Right lung (tissue), 10 donors: ENCODE measurements at places on chromosomes 2 and 18.

DNA sequence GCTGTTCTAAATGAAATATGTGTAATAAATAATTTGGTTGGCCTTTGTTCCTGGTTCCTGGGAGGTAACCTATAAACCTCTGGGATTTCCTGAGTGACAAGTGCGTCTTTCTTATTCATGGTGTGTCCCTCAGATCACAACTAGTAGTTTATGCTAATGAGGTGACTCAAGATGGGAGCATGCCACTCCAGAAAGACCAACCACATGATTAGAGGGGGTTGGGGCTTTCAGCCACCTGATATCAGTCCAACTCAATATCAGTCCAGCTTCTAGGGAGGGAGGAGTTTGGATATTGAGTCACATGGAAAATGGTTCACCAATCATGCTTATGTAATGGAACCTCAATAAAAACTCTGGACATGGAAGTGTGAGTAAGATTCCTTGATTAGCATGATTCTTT, 96.6 kb downstream of the QPCT start:
- DNase-seq, result no peak

- no peak for DNase-seq
Measured at GRCh38 chr2:11458753-11459152, 7.2 kb downstream of the E2F6 start.

GRCh38 chr18:80147037-80147417, 38.0 kb downstream of the ADNP2 start:
- DNase-seq, result no peak

GRCh38 chr2:95054016-95054415, 28.5 kb downstream of the MAL start:
- no peak for DNase-seq

- no peak for DNase-seq
Measured at GRCh38 chr2:12616456-12617156, 100.1 kb upstream of the TRIB2 start.

- DNase-seq, result no peak
Measured at GRCh38 chr2:160534996-160535395, 41.4 kb upstream of the RBMS1 start.

GRCh38 chr18:30676053-30676480, 366.5 kb downstream of the DSC3 start:
- DNase-seq, result no peak

DNA sequence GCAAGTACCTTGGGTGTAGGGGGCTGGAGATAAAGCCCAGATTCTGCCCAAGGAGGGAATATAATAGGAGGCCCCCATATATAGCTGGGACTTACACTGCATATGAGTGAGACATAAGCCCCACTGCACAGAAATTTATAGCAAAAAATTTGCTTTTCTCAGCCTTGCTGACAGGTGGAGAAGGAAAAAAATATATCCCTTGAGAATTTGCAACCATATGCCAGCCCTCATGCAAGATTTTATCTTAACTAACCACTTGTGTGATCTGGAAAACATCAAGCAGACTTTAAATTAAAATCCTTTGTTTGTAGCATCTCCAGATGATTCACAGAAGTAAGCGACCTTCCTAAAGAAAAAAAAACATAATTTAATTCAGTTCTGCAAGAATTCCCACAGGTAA, 288.2 kb downstream of the BCL2 start:
- no peak for DNase-seq

GRCh38 chr2:235538144-235538639, 44.3 kb downstream of the AGAP1 start:
- DNase-seq, result no peak

DNA sequence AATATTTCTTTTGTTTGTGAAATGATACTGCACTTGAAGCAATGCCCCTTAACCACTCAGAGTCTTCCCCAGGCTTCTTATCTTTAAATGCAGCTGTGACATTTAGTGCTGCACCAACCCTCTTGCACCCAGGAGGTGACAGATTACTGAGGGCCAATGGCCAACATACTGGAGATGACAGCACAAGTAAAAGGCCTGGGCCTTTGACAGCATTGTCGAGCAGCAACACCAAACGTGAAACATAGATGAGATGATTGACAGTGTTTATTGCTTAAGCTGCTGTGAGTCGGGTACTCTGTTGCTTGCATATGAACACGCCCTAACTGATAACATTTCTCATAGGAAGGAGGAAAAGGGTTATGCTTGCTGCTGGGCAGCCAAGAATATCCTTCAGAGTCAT, 80.3 kb downstream of the THNSL2 start:
- no peak for DNase-seq

GRCh38 chr2:163682695-163683094, 53.1 kb downstream of the FIGN start:
- no peak for DNase-seq

- no peak for DNase-seq
Measured at GRCh38 chr18:2186967-2187366, 384.3 kb downstream of the METTL4 start.

DNA sequence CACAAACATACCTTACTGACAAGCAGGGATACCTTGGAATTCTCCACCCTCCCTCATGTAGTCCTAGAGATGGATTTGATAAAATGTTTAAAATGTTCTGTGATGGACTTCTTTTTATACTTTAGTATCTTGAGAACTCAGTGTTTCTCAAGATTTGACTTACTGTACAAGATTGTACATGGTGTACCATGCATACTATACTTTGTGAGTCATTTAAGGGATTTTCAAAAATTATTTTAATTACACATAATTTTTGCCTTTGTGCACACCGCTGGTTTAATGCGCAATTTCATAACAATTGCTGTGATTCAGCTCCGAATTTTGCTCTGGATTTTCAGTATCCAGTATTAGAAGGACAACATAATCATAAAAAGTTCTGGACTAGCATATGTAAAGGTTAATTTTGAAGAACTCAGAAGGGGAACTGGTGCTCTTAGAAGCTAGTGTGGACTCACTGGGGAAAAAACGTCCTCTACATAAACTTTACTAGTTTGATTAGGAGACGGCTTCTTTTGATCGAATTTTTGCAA, 78.6 kb upstream of the ACSL3 start:
- DNase-seq, result no peak

- DNase-seq, result no peak
Measured at GRCh38 chr2:195613922-195614321, 43.1 kb upstream of the SLC39A10 start.

GRCh38 chr2:95333888-95334338, 36.8 kb downstream of the KCNIP3 start:
- no peak for DNase-seq

GRCh38 chr2:136111711-136112110, 6.2 kb downstream of the CXCR4 start:
- no peak for DNase-seq

GRCh38 chr18:39600894-39601293, 2035.3 kb upstream of the CELF4 start:
- DNase-seq, result no peak

GRCh38 chr2:179355881-179356280, 91.2 kb upstream of the SESTD1 start:
- DNase-seq, result no peak

DNA sequence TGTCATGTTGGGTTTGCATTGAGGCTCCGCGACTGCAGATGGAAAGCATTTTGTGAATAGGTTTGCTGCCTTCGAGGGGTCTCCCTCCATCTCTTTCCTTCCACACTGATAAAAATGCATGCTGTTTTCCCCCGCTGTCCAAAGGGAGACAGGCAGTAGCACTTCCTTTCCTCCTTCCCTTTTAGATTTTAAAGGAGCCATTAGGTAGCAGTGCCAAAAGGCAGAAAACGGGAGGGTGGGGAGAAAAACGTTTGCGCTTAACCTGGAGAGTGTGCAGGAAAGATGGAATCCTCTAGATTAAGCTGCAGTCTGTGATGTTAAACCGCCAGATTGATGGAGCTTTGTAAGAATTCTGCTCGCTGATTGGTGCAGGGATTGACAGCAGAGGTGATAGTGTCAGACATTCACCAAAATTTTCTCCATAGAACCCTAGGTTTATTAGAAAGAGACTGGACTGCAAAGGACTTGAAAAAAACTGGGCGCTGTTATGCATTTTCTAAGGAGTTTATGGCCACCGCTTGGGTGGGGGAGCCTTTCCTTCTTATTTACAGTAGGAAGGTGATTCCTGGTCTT, 688 bp downstream of the MAPRE2 start:
- no peak for DNase-seq

DNA sequence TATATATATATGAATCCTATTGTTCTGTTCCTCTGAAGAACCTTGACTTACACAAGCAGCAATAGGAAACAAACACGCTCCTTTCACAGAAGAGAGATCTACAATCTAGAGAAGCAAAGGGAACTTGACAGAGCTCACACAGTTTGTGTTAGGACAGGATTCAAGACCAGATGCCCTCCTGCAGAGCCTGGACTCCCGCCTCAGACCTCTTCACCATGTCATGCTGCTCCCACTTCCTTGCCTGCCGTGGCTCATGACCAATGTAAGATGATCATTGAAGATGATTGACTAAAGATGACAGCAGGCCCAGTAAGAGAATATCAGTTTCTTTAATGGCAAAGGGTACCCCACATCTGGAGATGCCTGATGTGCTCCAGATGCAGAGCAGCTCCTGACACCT, 111.2 kb upstream of the AGAP1 start:
- no peak for DNase-seq

- no peak for DNase-seq
Measured at GRCh38 chr2:231929961-231930592, 3.9 kb upstream of the NPPC start.

DNA sequence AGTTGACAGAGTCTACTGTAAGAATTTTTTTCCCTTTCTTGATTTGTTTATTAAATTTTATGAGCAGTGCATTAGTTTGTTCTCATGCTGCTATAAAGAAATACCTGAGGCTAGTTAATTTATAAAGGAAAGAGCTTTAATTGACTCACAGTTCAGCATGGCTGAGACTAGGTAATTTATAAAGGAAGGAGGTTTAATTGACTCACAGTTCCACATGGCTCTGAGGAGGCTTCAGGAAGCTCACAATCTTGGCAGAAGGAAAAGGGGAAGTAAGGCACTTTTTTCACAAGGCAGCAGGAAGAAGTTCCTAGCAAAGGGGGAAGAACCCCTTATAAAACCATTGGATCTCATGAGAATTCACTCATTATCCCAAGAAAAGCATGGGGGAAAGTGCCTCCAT, 191.4 kb upstream of the VRK2 start:
- no peak for DNase-seq

GRCh38 chr2:26725521-26725820, 32.9 kb downstream of the KCNK3 start:
- no peak for DNase-seq

- no peak for DNase-seq
Measured at GRCh38 chr2:170711774-170712652, 3.1 kb upstream of the SP5 start.

DNA sequence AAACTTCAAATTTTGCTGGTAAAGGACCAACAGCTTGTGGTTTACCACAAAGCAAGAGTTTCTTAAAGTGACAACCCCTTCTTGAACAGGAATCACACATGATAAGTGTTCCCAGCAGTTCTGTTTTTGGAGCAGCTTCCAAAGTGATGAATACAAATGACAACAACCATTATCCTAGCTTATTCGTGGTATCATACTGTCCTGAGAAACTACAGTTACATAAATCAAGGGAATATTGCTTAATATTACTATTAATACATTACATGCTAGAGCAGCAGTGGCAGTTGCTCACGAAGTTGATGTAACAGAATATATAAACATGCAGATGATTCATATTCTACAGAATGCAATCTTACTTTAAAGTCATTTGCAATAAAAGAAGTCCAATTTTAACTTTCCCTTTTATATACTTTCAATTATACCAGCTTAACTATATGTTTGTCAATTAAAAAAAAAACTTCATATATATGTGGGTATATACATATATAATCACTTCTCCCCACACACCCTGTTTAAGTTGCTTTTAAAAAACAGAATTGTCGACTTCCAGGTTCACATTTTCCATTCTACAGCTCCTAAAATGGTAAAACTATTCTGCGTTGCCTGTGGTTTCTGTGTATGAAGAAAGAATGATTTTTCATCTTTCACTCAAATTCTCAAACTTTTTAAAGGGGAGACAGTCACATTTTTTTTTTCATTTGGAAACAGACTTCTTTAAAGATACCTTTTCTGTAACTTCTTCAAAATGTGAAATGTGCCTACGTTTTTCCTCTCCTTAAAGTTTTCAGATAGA, 713.6 kb downstream of the TDRD15 start:
- DNase-seq, result no peak
